ENCODE measurements at places on chromosomes 1 and 21. TPM values are rescaled to one million over a fixed set of nuclear protein-coding genes. Genes with fewer than 3 reads are reported as not detected.
A peak's percentile ranks its signal among the peaks of the same experiment; 100 is the strongest.

KLF17 gene
- 0.33 TPM for total RNA-seq

DNA sequence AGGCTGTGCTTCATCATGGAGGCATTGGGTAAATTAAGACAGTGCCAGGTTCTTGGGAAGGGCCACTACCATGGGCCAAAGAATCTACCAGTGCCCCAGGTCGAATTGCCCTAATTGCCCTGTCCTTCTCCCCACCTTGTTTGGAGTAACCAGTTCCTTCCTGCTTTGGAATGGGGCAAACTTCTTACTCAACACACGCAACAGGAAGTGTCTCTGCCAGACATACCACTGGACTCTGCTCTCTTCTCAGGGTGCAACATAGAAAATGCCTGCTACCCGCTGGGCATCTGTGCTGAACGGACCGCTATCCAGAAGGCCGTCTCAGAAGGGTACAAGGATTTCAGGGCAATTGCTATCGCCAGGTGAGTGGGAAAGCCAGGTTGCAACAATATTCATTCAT is 15.8 kb downstream of the CDA start:
- DNase-seq, result peak; percentile 25
- no peaks in the 10 kb centered on the region for H3K36me3 ChIP-seq
- no peaks in the 10 kb centered on the region for H3K27me3 ChIP-seq
- no peak overlapping the region for H3K4me3 ChIP-seq

LCE2B gene
- total RNA-seq, result not detected

DNA sequence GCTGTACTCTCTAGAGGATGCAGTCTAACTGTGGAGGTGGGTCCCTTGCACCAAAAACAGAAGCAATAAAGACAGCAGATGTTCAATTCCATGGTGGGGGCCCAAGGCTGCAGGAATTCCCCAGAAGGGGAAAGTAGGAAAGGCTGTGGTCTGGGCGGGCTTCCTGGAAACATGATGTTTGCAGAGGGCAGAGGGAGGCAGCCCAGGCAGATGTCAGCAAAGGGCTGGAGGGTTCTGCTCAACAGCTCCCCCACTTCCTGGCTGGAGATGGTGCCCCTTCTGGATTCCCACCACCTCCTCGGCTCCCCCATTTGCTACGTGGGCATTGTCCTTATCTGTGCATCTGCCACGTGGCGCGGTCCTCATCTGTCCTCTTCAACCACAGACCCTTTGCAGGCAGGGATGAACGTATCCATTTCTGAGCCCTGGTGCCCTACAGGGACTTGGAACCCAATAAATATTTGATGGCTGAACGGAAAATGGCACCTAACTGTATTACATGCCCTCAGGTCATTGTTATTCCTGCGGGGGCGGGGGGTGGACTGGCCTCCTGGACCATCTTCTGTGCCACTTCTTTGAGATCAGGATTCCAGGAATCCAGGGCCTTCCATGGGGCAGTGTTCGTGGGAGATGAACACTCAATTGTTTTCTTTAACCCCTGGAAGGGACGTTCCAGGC is 8.4 kb upstream of the GUCA2B start:
- no peak for DNase-seq
- H3K27me3 ChIP-seq, result no peaks in the 10 kb centered on the region
